Liver (tissue), 10 donors: ENCODE measurements at places on chromosomes 5 and 9.

GRCh38 chr5:37823433-37824152, 16.2 kb downstream of the GDNF start:
- no peak for DNase-seq

GRCh38 chr5:73135429-73136054, 15.2 kb downstream of the TMEM171 start:
- no peak for DNase-seq

GRCh38 chr9:81825846-81826516, 102.2 kb upstream of the SPATA31D4 start:
- no peak for DNase-seq

- DNase-seq: no peak
These were observed 25.5 kb downstream of the INSYN2B start for GRCh38 chr5:169954786-169955185.

- DNase-seq: no peak
These were observed 93.7 kb upstream of the DAB2 start for GRCh38 chr5:39518516-39518915.
